ENCODE measurements at places on chromosomes 3 and 15.

GRCh38 chr15:27061739-27062138 lies 90.8 kb downstream of the GABRG3 start:
- no peak for DNase-seq

GRCh38 chr3:133211856-133212255 lies 173.7 kb downstream of the TMEM108 start:
- no peak for DNase-seq

- DNase-seq, result no peak
Measured at GRCh38 chr15:59354417-59355031, 18.1 kb downstream of the MYO1E start.

DNA sequence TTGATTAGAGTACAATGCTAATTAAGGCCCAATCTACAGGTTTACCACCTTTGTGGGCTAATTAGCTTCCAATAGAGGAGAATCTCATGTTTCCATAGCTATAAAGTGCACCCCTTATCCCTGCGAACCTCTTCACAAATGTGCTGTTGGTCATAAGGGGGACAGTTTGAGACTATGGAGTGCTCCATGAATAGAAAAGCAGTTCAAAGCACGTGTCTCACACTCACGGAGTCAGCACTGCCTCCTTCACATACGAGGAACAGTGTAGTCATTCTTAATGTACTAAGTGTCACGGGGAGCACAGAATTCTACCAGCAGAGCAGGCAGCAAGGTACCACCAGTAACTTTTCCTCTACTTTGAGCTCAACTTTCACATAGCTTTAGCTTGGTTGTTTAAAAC lies 62.1 kb downstream of the ETV5 start:
- no peak for DNase-seq

GRCh38 chr3:139532976-139533375 lies 6.6 kb downstream of the RBP1 start:
- DNase-seq, result no peak

- no peak for DNase-seq
Measured at GRCh38 chr3:152054315-152054714, 180.9 kb downstream of the SUCNR1 start.

DNA sequence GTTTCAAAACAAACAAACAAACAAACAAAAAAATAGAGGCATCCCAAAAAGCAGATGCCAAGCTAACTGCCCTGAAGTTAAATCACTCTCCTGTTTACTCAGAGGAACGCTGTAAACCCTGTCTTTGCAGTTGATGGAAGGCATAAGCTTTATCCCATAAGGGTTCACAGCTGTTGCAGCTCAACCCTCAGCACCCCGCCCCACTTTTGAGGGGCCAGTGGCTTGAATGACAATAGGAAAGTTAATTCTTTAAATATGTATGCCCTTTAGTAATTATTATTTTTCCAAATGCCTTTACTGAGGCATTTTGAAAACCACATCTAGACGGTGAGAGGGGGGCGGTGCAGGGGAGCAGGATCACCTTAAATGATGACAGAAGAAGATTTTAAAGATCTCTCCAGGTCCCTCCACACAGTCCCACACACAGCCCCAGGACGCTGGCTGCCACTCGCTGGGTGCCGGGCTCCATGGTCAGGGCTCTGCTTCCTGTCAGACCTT lies 272.1 kb downstream of the FAM43A start:
- DNase-seq, result no peak

GRCh38 chr3:87780811-87781210 lies 278.0 kb downstream of the CGGBP1 start:
- DNase-seq, result no peak

- no peak for DNase-seq
Measured at GRCh38 chr15:70057931-70058641, 39.6 kb downstream of the TLE3 start.

GRCh38 chr15:59268168-59268851 lies 61.7 kb downstream of the LDHAL6B start:
- no peak for DNase-seq

- DNase-seq, result peak; percentile 20
Measured at GRCh38 chr15:92809880-92810361, 90.2 kb upstream of the CHD2 start.

DNA sequence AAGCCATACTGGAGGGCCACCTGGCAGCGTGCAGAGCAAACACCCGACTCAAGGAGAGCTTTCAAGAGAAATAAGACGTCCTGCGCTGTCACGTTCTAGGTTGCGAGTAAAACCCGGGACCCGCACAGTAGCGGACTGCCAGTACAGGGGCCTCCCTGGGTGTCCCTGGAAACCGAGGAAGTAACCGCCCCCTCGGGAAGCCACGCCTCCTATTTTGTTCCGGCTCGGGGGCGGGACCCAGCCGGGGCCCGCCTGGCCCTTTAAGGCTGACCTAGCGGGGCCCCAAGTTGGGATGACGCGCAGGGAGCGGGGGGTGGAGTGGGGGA lies 218 bp upstream of the MAPKAPK3 start:
- peak; percentile 93 for DNase-seq

GRCh38 chr3:128619146-128619890 lies 31.3 kb downstream of the RPN1 start:
- peak; percentile 16 for DNase-seq

DNA sequence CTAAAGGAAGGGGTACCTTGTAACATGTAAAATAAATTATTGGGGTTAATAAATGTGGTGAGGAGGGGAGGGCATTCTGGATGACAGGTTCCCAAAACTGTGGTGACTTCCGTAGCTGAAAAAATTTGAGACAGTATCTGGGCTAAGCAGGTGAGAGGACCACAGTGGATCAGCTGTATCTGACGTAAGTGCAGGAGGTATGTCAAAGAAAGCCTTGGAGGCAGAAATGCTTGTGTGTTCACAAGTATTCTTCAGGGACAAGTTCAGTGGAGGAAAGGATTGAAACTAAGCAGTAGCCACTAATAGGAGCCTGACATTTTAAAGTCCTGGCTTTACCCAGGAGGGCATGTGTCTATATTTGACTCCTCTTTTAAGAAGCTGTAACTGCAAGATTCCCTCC lies 52.0 kb downstream of the CD86 start:
- DNase-seq, result no peak

- DNase-seq, result no peak
Measured at GRCh38 chr3:22147161-22147560, 396.2 kb upstream of the ZNF385D start.

GRCh38 chr3:156825795-156826143 lies 384 bp upstream of the LEKR1 start:
- DNase-seq, result no peak

DNA sequence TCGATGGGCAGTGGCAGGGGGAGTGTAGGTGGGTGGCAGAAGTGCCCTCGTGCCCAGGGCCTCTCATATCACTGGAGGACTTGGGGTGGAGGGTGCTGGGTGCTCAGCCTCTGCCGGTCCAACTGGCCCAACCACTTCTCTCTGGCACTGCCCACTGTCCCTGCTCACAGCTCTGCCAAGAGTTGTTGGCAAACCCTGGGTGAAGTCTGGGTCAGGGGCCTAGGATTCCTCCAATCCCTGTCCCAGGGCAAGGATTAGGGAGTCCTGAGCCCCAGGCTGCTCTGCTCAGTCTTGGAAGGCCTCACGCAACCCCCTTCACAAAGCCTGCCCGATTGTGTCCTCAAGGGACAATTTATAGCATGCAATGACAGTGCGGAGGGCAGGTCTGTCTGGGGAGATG lies 5.2 kb upstream of the PRKCD start:
- no peak for DNase-seq

DNA sequence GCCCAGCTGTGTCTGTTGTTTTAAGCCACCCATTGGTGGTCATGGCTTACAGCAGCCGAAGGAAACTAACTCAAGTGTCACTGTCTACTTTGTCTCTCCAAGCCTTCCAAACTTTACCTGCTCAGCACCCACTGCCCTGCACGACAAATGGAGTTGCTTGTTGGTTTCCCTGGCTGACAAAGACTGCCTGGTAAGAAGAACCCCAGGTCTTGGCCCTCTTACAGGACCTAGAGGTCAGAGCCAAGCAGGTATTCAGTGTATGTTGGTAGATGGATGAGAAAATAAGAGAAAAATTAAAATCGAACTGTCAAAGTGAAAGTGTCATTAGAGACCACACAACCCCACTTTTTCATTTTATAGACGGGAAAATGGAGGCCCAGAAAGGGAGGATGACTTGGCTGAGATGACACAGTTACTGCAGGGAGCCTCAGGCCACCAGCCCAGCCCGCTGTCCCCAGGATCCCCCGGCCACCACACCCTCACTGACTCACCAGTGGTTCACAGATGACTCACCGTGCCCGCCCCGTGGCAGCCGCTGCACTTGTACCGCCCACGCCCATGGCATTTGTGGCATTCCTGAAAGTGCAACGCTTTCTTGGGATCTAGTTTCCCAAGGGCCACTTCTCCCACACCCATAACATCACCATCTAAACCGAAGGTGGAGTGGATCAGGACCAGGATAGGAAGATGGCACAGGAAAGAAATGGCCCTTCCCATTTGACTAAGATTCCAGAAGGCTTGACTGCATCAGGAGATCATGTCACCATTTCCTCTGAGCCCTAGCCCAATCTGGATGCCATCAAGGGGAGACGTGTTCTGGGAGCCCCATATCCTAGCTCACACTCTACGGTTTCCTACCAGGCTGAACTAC lies 15.2 kb downstream of the SSUH2 start:
- DNase-seq, result peak; percentile 4

- DNase-seq, result no peak
Measured at GRCh38 chr3:119063471-119063870, 28.8 kb upstream of the IGSF11 start.

- no peak for DNase-seq
Measured at GRCh38 chr3:192382861-192383260, 344.5 kb downstream of the FGF12 start.

DNA sequence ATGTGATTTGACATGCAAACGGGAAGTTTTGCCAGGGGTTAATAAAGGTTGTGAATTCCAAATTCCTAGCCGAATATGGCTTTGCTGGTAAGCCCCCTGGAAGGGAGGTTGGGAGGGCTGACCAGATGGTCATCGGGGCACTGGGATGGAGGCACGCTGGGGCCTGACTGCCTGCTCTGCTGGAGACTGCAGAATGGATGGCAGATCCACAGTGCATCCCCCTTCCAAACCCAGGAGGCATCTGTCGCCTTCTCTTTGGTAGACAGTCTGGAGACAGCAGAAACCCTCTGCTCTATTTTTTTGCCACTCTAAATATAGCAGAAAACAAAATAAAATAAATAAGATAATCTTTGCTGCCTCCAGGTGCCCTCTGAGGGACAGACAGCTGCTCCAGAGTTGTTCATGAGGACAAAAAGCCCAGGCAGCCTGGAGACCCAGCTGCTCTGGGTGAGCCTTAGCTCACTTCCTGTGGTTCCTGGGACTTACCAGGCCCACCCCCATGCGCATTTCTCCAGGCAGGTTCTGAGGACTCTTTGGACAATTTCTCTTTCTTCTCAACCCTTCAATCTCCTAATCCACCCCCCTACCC lies 6.1 kb upstream of the SPTBN5 start:
- DNase-seq, result no peak

DNA sequence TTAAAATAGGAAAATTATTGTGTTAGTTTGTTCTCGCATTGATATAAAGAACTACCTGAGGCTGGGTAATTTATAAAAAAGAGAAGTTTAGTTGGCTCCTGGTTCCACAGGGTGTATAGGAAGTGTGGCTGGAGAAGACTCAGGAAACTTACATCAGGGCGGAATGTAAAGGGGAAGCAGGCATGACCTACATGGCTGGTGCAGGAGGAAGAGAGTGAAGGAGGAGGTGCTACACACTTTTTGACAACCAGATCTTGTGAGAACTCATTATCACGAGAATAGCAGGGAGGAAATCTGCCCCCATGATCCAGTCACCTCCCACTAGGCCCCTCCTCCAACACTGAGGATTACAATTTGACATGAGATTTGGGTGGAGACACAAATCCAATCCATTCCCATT lies 490.7 kb downstream of the RBMS3 start:
- no peak for DNase-seq

DNA sequence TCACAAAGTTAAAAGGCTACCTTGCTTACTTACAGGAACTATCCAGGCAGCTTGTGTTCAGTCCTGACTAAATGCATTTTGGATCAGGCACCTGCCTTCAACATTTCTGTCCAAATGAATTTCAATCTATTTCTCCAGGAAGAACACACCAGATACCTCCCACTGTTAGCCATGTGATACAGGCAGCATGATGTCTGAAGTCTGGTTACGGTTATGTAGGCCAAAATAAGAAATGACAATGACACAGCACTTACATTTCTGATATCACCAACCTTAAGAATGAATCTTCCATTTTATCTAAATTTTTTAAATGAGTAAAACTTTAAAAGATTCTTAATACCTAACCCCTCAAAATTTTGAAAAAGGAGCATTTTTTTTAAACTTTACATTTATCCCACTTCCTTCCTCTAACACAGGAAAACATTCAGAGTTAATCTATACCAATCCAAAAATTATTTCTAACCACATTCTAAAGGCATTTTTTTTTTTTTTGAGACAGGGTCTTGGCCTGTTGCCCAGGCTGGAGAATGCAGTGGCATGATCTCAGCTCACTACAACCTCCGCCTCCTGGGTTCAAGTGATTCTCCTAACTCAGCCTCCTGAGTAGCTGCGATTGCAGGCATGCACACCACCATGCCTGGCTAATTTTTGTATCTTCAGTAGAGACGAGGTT lies at the start of gene MAP4:
Gene MAP4 (minus strand): TSS at position 116 of the 673 bp plus-strand sequence. CDS start 17,556 bp downstream, outside the sequence.
- DNase-seq, result no peak

GRCh38 chr3:181719991-181720680 lies 8.4 kb downstream of the SOX2 start:
- no peak for DNase-seq

- DNase-seq, result no peak
Measured at GRCh38 chr15:100670505-100671021, 68.2 kb downstream of the ASB7 start.

DNA sequence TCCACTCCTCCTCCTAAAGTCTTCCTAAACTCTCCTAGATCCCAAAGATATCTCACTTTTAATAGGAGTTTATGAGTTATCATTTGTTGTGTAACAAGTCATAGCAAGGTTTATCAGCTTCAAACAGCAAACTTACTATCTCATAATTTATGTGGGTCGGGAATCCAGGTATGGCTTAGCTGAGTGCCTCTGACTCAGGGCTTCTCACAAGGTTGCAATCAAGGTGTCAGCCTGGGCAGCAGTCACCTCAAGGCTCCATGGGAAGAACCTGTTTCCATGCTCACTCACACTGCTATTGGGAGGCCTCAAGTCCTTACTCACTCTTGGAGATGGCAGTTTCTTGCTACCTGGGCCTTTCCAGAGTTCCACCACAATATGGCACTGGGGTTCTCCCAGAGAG lies 889.8 kb downstream of the MCTP2 start:
- DNase-seq, result no peak

DNA sequence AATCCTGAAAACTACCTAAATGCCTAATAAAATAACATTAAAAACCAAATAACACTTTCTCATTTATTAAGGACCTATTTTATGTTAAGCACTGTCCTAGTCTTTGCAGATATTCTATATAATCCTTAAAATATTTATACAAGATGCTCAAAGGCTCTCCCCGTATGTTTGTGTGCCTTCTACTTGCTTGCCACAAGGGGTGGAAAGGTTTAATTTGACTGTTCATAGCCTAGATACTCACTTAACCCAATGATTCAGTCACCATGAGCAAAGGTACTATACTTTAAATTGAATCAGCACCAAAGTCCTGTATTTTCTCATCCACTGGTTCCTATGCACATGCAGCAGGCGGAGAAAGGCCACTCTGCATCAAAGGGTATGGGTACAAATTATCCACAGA lies 32.0 kb downstream of the LSAMP start:
- no peak for DNase-seq

GRCh38 chr3:46953234-46954010 lies 23.1 kb downstream of the CCDC12 start:
- DNase-seq, result peak; percentile 18

Measured in central memory CD4-positive, alpha-beta T cell (primary cell).